ENCODE measurements at places on chromosomes 12 and 14.
A peak's percentile ranks its signal among the peaks of the same experiment; 100 is the strongest.

GRCh38 chr12:105359856-105360255, 29.4 kb downstream of the C12orf75 start:
- DNase-seq: no peak

DNA sequence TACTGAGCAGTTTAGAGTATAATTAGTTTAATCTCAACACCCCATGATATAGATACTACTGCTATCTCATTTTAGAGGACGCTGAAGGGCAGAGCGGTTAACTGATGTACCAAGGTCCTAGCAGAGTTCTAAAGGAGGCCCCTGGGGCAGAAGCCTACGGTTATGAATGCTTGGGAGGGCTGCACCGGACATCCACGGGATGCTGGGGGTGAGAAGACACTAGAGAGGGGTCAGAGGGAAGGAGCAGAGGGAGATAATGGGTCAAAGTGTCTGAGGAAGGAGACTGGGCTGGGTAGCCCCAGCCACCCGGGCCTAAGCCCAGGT, 1.6 kb upstream of the ACTR6 start:
- DNase-seq: no peak

DNA sequence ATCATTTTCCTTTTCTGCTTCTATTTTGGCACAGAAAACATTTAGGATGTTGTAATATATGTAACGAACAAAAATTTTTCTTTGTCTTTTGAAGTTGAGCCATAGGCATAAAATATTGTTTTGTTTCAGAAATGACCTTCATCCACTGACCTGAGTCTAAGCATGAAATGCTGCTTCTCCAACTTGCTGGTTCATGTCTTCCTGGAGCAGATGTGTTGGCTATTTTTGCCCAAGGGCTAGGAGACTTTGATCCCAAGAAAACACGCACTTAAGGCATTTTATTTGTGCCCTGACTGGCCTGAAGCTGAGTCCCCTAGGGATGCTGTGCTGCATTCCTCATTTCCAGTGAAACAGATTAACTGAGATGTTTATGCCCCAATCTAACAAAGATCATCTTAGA, 27.2 kb upstream of the ALG10B start:
- no peak for DNase-seq

GRCh38 chr12:18139989-18140596, 50.1 kb upstream of the RERGL start:
- DNase-seq: no peak

GRCh38 chr12:122917507-122918121, 21.7 kb upstream of the VPS37B start:
- DNase-seq: no peak

- DNase-seq: no peak
These were observed 13.3 kb downstream of the PPP4R3A start for GRCh38 chr14:91496790-91497189.

DNA sequence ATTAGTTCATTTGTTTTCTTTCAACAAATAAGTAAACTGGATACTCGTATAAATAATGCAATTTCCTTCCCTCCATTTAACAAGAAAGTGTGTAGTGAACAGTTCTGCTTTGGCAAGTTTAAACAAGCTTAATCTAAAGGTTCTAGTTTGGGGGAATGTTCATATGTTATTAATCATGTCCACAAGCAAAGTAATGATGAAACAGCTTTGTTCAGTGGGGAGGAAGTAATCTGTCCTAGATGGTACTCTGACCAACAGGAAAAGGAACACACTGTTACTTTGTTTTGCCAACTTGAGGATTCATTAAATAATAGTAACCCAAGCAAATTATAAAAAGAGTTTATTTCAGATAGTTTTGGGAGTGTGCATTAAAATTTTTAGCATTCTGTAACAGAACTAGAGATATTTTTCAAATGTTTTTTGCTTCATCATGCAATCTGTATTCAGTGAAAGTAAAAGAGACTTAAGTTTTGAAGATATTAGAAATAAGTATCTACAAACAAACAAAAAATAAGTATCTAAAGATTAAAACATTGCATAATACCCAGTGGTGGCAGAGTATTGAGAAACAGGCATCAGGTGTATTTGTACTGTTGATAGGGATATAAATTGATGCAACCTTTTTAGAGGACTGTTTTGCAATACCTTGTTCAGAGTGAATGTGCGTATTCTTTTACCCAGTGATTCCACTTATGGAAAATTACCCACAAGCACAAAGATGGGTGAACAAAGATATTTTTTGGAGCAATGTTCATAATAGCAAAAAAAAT, 61.1 kb downstream of the RAB35 start:
- DNase-seq: no peak

- no peak for DNase-seq
These were observed 72.8 kb downstream of the TAOK3 start for GRCh38 chr12:118299791-118300460.

GRCh38 chr14:90518941-90519256, 122.1 kb downstream of the CALM1 start:
- DNase-seq: peak; percentile 28

GRCh38 chr12:123908884-123909725, 63.5 kb downstream of the CCDC92 start:
- no peak for DNase-seq

DNA sequence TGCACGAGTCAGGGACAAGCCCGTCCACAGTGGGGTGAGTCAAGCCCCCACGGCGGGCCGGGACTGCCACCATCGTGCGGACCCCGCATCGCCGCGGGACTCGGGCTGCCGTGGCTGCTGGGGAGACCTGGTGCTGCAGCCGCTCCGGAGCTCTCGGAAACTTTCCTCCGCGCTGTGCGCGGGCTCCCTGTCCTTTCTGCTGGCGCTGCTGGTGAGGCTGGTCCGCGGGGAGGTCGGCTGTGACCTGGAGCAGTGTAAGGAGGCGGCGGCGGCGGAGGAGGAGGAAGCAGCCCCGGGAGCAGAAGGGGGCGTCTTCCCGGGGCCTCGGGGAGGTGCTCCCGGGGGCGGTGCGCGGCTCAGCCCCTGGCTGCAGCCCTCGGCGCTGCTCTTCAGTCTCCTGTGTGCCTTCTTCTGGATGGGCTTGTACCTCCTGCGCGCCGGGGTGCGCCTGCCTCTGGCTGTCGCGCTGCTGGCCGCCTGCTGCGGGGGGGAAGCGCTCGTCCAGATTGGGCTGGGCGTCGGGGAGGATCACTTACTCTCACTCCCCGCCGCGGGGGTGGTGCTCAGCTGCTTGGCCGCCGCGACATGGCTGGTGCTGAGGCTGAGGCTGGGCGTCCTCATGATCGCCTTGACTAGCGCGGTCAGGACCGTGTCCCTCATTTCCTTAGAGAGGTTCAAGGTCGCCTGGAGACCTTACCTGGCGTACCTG, 1.1 kb downstream of the PDE3A start:
- DNase-seq: no peak

- no peak for DNase-seq
These were observed 119.8 kb downstream of the TMEM121 start for GRCh38 chr14:105646175-105646574.

- DNase-seq: no peak
These were observed 36.1 kb upstream of the HIGD1C start for GRCh38 chr12:50916292-50916691.

DNA sequence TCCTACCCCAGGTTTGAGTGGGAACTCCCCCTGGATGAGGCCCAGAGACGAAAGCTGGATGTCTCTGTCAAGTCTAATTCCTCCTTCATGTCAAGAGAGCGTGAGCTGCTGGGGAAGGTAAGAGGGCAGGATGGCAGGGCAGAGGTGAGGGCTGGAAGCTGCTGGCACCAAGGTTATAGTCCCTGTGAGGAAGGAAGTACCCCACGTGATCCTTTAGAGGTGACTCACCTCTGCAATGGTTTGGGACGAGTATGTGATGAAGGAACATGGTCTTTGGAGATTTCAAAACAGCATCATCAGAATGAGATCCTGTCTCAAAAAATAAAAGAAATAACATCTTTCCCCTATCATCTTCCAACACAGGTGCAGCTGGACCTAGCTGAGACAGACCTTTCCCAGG, 9.2 kb upstream of the MYL6B start:
- no peak for DNase-seq

DNA sequence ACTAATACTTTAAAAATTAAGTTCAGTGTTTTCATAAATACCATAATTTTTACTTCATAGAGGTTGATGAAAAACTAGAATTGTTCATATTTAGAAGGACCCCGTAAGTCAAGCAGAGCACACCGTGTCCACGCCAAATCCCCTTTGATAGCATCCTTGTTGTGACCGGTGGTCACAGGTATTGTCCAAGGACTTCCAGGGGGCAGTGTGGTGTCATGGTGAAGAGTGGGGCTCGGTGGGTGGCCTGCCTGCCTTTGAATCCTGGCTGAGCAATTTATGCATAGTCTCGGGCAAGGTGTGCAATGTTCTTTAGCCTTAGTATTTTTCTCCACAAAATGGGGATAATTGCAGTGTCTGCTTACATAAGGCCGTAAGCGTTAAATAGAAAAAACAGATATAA, 169.9 kb downstream of the KTN1 start:
- no peak for DNase-seq

- no peak for DNase-seq
These were observed 455.5 kb upstream of the MGAT4C start for GRCh38 chr12:86711731-86712130.

DNA sequence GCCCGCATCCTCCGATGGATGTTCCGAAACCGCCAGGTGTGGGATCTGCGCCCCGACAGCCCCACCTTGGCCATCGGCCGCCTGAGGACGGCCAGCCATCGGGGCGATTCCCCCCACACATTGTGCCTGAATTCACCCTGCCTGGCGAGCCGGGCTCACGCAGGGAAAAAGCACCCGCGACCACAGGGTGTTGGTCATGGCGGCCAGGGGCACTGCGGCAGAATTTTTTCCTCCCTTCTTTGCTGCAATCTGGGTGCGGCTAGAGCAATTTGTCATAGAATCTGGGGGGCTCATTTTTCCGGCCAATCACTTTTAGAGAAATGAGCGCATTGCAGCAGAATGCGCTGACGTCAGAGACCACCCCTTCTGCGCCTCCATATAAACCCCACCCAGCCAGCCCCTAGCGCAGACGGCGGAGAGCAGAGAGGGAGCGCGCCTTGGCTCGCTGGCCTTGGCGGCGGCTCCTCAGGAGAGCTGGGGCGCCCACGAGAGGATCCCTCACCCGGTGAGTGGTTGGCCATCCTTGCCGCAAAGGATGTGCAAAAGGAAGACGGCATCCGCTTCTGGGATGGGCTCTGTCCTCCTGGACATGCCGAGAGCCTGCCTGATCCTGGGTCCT, at the start of gene MEG3:
TSS of gene MEG3 (plus strand) at position 406 of the 619 bp plus-strand sequence.
- DNase-seq: no peak

- no peak for DNase-seq
These were observed 14.3 kb upstream of the PTGER2 start for GRCh38 chr14:52299692-52300278.

GRCh38 chr12:64699504-64700115, 59.6 kb downstream of the GNS start:
- no peak for DNase-seq

DNA sequence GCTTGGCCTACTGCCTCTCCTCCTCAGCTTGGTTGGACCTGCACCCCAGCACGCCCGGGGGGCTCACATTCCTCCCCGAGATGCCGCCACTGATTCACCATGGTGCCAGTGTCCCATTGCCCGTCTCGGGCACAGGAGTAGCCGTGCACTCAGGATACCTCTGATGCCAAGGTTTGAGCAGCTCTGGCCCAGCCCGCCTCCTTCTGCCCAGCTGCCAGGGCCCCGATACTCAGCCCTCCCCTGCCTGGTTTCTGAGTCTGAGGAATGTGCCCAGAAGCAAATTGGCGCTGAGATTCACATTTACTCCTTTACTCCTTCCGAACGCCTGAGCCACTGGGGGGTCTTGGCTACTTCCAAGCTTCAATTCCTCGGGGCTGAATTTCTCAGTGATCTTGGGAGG, 63.5 kb downstream of the NINJ2 start:
- no peak for DNase-seq

DNA sequence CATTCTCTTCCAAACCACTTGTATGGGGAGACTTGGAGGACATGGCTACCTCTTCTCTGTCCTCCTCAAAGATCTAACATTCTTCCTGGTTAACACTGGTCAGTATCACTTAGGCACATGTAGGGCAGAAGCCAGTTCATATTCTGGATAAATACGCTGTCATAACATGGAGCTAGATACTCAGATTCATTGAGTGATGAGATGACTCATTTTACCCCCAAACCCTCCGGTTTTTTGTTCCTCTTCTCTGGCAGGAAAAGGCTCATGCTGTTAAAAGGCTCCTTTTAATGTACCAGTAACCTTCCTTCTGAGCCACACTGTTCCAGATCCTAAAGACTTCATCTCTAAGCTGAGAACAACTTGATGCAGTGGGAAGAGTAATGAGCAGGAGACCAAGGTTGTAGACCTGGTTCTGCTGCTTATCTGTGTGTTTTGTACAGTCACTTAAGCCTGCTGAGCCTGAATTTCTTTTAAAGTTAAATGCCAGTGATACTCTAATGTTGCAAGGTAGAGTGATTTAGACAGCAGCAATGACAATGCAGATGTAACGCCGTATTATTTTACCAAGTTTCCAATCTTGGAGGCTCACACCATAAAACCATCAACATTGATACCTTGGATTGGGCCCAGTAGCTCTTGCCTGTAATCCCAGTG, 57.3 kb upstream of the ELK3 start:
- DNase-seq: no peak

GRCh38 chr12:54082397-54082892, 28.8 kb downstream of the HOXC4 start:
- peak; percentile 20 for DNase-seq

- DNase-seq: no peak
These were observed 7.8 kb downstream of the CFAP73 start for GRCh38 chr12:113157218-113157859.

DNA sequence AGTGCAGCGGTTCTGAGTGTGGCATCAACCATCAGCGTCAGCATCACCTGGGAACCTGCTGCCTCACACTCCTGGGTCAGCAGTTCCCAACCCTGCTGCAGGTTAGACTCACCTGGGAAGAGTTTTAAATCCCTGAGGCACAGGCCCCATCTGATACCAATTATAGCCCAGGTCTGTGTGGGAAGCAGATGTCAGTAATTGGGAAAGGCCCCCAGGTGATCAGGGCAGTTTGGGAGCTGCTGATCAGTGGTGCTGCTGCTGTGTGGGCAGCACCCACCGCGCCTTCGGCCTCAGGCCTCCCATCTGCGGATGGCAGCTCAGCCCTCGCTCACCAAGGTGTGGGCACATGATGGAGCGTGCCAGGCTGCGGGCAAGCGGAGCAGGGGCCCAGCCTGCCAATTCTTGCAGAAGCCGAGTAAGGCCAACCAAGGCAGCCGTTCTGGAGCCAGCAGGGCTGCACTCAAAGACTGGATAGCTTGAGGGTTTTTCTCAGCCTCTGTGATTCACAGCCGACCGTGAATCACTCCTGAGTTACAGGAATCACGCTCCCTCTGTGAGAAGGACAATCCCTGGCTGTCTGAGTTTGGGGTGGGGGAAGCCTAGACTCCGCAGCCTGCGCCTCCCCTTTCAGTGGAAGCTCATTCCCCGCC, 155.6 kb upstream of the SFSWAP start:
- DNase-seq: no peak

DNA sequence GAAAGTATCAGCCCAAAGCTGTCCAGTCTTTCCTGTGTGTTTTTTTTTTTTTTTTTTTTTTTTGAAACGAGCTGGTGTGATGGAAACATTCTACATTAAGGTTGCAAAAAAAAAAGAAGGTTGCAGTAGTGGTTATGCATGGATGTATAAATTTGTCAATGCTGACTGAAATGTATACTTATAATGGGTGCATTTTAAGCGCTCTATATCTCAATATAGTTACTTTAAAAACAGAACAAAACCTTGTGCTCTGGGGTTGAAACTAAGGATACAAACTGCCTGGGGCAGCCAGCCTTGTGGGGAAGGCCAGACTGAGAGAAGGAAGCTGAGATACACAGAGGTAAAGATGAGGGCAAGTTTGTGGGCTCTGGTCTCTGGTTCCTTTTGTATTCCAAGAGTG, 87.3 kb upstream of the RMST start:
- DNase-seq: no peak

Data from stimulated activated CD8-positive, alpha-beta memory T cell treated with anti-CD3 and anti-CD28 coated beads, Interleukin-4, amount 100 ng/mL, for 4 hours (primary cell).